Islet precursor cell (in vitro differentiated cells): ENCODE measurements at places on chromosomes 6 and 20.

GRCh38 chr6:126308362-126308761 lies 31.6 kb upstream of the CENPW start:
- no peak for DNase-seq

- DNase-seq = no peak
Observed at GRCh38 chr20:58005581-58006345, 222.7 kb downstream of the ANKRD60 start.

GRCh38 chr6:3277851-3278416 lies 19.2 kb downstream of the PSMG4 start:
- no peak for DNase-seq

DNA sequence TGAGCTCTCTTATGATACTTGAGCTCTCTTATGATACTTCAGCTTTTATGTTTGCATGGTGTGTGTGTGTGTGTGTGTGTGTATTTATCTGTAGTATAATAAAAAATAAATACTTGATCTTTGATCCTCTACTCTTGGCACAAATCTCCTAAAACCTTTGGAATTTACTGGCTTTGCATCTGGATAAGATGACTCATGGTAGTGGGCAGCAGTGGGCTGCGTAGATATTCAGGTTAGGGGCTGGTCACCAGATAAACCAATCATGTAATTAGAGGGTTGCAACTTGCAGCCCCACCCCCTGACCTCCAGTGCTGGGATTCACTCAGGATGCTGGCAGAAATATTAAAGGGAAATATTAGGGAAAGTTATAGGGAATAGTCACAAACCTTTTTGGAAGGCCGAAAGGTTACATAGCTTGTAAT lies 151.9 kb upstream of the COL21A1 start:
- DNase-seq = peak; percentile 86

GRCh38 chr6:169417101-169417500 lies 163.5 kb upstream of the THBS2 start:
- DNase-seq = no peak

DNA sequence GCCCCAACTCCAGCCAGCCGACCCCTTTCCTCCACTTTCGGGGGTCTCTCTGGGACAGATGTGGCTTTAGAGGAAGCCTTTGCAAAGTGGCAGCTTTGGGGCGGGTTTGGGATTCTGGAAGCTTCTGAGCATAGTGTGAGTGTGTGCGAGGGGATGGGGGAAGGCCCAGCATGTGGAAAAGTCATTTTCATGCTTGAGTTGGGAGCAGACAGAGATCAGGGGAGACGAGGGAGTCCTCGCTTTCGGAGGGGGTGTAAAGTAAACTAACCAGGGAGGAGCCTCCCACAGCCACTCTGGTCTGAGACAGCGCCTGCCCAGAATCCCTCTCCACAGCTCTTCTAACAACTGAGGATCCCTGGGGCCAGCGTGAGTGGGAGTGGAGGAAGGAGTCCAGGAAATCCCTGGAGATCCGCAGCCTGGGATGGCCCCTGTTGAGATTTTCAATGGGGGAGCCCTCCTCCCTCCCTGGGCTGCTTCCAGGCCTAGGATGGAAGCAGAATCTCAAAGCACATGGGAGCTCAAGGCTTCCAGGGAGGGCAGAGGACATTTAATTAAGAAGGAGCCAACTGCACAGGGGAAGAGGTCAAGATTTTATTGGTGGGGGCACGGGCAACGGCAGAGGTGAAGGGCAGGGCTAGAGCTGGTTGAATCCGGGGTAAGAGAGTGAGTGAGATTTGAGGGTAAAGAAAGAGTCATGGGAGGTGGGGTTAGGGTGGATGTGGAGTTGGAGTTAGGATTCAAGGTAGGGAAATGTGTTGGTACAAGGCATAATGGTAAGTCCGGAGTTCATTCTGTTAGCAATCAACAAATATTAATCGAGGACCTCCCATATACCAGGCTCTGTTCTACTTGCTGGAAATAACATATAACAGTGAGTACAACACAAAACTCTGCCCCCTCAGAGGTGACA lies 102.3 kb upstream of the FOXP4 start:
- no peak for DNase-seq

DNA sequence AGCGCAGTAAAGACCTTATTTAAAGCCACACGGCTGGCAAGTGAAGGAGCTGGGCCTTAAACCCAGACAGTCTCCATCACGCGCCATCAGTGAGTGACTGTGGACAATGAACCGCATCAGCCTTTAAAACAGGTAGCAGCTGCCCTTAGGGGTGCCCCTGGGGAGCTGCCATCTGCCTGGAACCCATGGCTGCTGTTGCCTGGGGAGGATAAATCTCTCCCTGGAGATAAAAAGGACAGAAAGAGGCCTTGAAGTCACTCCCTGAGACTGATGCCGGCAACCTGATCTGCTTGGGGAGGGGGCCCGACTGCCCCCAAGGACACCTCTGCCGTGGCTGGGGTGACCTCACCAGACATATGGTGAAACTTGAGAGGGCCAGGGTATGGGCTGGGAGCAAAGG lies 73.5 kb downstream of the PREX1 start:
- DNase-seq = no peak

DNA sequence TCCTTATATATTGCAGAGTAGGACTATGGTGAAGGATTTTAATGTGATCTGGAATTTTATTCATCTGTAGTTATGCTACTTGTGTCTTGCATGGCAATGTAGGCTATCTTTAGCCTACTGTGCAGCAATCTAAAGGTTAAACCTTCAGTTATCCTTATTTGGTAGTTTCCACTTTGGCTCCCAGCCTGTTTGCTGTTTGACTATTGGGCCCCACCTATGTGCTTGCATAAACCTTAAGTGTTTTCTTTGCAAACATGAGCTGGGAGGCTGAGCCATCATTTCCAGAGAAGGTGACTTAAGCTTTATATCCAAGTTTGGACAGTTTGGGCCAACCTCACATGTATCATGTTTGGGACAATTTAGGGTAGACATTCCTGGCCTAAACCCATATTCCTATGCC lies 537.5 kb downstream of the BTBD3 start:
- no peak for DNase-seq

DNA sequence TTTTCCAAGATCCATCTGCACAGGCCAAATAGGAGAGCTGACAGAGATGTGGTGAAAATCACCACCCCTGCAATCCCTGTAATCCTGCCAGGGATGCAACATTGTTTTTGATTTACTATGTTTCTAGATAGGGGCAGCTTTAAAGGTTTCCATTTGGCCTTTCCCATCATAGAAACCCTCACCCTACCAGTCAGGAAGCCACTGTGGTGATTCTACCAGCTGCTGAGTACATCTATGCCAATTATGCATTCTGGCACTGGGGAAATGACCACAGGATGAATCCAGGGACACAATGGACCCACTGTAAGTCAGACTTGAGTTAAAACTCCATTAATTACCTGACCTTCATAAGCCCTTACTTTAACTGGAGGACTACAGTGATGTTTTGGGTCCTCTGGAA lies 130.4 kb downstream of the TNFRSF21 start:
- no peak for DNase-seq

DNA sequence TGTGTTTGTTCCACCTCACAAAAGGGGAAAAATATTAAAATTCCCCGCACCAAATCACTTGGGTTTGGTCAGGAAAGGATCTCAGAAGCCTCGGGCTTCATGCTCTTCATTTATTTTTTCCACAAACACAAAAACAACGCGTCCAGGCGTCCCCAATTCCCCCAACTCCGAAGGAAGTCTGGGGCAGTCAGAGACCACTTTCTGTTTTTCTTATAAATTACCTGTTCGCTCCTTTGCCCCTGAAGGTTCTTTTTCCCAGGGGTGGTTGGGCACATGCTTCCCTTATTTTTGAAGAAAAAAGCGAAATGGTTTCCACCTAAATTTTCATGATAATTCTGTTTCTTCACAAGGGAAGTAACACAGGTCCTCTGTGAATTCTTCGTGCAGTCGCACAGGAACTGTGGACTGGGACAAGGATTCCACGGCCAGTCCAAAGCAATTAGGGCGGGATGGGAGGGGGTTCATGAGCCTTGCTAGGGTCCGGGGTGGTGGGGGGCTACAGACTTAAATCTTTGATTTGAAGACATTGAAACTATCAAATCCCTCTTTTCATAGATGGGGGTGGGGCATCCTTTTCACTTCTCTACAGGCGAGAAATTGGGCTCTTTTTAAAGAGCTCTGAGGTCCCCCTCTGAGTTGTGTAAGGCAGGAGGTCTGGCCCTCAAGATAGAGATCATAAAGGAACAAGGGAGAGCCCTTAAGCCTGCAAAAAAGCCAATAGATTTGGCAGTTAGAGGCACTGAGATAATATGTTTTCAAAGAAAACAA lies 30.5 kb upstream of the HFE start:
- peak; percentile 67 for DNase-seq
